ENCODE measurements at places on chromosomes 4 and X.

DNA sequence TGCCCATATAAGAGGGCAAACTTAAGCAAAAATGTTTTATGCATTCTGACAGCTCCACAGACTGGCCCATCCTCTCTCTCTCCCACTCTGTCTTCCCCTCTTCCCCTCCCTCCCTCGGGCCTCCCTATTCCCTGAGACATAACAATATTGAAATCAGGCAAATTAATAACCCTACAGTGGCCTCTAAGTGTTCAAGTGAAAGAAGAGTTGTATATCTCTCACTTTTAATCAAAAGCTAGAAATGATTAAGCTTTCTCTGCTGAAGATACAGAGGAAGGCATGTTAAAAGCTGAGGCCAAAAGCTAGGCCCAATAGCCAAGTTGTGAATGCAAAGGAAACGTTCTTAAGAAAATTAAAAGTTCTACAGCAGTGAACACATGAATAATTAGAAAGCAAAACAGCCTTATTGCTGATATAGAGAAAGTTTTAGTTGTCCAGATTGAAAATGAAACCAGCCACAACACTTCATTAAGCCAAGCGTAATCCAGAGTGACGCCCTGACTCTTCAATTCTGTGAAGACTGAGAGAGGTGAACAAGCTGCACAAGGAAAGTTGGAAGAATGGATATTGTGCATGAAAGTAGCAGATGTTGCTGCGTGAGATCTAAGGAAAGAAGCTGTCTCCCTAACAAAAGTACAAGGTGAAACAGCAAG lies 54.9 kb downstream of the USO1 start:
- DNase-seq = no peak

DNA sequence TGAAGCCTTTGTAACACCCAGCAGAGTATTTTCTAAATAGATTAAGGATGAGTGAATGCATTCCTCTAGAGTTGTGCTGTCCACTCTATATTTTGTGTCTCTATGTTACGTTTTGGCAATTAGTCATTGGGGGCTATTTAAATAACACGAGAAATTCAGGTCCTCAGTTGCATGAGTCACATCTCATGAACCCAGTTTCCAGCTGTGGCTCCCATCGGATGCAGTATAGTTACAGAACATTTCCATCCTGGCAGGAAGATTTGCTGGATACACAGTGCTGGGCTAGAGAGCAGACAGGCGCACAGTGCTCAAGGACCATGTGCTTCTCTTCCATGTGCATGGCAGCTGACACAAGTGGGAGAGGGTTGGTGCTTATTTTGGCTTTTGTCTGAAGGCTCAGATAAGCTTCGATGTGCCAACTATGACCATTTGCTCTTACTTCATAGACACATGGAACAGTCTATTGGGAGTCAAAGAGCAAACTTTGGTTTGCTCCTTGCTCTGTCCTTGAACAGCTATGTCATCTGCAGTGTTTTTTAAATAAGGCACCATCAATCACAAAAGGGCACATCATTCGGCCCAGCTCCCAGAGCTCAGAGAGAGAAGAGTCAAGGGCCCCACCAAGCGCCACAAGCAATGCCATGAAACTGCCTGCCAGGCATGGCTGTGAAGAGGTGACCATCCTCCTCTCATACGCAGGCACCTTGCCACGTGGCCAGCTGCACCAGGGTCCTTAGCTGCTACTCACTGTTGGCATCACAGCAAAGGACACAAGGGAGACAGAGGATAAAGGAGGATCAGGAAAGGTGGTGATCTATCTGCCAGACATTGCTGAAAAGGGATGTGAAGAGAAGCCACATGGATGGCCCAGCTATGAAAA lies 8.1 kb upstream of the STS start:
- peak; percentile 80 for DNase-seq

GRCh38 chr4:47624031-47624441 lies 139.0 kb downstream of the ATP10D start:
- DNase-seq = peak; percentile 87

DNA sequence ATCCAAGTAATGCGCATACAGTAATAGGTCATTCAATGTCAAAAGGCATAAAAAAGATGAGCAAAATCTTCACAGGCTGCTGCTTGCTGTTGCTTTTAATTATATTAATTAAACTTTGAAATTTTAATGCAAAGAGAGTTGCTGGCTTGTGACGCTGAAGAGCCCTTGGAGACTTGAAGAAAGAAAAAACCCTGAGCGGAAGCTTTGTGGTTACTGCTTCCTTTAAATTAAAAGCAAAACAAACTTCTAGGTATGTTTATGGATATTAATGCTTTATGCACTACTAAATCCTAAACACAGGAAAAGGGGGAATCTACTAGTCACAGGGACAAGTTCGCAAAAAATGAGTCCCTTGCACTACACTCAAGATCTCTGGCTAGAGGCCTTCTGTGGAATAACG lies 166.7 kb downstream of the ANTXR2 start:
- no peak for DNase-seq

- no peak for DNase-seq
These were observed 4.0 kb downstream of the MAGEB2 start for GRCh38 chrX:30219372-30219771.

DNA sequence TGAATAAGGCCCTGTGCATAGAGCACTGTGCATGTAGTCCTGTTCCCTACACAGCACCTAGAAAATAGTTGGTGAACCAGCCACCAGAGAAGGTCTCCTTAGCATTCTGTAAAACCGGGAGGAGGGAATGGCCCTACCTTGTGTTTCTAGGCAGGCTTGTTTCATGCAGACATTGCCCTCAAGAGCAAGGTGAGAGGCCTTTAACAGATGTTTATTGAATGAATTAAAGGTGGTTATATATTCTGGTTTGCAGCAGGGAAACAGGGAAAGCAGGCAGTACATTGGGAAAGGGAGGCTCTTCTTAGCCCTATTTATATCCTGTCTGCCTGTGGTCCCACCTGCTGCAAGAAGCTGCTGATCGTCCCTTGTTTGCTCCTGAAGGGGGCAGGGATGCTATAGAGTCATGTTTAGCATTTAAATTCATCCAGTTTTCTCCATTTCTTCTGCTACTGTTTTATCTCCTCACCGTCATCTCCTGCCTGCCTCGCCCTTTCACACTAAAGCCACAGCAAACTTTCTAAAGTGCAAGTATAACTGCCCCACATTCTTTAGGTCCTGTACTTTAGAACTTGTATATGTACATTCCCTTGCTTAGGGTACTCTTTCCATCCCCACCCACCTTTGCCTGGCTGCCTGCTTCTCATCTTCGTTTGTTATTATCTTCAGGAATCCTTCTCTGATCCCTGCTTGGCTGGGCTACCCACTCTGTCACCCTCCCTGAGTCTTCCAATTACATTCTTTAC lies 60.3 kb downstream of the EGF start:
- no peak for DNase-seq

DNA sequence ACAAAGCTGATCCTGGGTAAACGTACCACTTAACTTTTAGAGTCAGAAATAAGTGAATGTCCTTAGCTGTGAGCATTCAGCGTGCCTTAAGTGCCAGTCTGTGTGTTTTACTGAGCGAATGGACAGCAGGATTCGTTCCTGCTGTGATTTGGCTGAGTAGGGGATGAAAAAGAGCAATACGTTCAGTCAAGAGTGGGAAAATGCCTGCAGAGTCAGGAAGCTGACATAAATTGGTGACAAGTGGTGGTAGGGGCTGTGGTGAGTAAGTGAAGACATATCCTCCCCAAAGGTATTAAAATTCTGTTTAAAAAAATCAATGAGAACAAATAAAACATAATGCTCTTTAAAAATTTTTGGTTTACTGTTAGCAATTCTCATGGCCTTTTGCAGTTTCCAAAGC lies 56.6 kb upstream of the TNIP3 start:
- no peak for DNase-seq

DNA sequence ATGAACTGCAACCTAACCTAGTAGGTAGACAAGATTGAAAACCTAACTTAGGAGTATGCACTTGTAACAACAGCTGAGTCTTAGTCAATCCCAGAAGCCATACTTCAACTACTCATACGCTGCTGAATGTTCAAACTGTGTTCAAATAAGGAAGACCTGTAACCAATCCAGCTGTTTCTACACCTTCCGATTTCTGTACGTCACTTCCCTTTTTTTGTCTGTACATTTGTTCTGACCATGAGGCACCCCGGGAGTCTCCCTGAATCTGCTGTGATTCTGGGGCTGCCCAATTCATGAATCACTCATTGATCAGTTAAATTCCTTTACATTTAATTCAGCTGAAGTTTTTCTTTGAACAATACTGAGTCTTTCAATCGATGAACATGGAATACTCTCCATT lies 89.5 kb downstream of the BMP3 start:
- DNase-seq = no peak

GRCh38 chrX:111857534-111858060 lies 18.4 kb upstream of the TRPC5OS start:
- no peak for DNase-seq

- DNase-seq = no peak
These were observed 1.1 kb downstream of the GABRA2 start for GRCh38 chr4:46388857-46389256.

- DNase-seq = no peak
These were observed 25.8 kb downstream of the ARSD start for GRCh38 chrX:2903366-2903765.

DNA sequence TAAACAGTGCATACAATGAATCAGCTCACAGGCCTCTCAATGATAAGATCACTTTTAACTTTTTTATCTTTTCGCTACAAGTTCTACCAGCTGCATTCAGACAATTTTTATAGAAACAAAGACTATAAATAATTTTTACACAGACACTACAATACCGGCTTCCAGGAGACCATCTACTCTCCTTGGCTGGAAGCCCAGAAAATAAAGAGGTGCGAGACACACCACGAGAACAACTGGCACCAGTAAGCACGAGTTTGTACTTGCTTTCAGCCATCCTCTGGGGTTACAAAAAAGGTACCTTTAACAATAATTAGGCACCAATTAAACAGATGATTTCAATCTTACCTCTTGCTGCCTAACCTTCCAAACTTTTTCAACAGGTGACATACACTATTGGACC lies 11.2 kb upstream of the PRDX4 start:
- DNase-seq = no peak

DNA sequence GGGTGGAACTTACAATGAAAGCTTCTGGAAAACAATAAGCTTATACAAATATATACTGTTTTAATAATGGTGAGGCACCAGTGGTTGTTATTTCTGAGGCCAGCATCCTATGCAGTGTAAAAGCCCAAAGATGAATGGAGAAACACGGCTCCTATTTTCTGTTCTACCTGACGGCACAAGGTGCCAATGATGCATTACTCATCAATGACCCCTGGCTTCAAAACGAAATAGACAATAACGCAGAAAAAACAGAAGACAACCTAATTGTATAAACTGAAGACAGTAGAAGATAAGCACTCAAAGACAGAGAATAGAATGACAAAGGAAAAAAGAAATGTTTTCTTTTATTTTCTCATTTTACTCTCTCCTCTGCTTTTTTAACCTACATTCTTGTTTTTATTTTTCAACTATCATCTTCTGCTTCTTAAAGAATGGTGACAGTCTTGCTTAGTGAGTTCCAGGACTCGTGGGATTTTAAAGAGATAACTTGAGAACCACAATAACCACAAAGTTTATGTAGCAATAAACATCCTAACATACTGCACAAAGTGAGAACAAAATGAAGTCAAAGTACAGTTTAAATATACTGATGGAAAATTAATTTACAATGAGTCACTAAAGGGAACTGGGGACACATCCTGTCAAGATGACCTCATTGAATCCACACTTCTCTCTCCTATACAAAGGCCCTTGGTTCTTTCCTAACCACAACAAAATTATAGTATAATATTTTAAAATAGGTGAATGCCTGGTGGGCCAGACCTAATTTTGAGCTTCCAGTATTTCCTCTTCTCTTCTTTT lies 169.8 kb downstream of the BTC start:
- peak; percentile 65 for DNase-seq
